ENCODE measurements at places on chromosomes 3 and 15.
A peak's percentile ranks its signal among the peaks of the same experiment; 100 is the strongest.

- no peak for DNase-seq
These were observed 448.8 kb downstream of the GRM7 start for GRCh38 chr3:7309641-7310102.

DNA sequence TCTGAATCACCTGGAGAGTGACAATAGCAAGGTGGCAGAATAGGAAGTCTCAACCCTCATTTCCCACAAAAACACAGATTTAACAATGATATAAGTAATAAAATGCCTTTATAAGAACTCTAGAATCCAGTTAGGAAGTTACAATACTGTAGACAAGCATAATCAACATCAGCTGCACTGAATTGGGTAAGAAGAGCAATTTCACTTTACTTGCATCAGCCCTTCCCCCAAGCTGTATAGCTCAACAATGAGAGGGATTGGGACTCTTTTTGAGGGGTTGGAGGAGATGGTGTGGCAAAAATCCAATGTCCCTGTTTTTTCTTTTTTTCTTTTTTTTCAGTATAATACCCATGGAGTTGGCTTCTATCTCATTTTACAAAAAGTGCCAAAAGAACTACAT lies 63.1 kb downstream of the SERP1 start:
- DNase-seq, result no peak

- peak; percentile 12 for DNase-seq
These were observed 767.7 kb upstream of the CFAP20DC start for GRCh38 chr3:59817511-59817910.

DNA sequence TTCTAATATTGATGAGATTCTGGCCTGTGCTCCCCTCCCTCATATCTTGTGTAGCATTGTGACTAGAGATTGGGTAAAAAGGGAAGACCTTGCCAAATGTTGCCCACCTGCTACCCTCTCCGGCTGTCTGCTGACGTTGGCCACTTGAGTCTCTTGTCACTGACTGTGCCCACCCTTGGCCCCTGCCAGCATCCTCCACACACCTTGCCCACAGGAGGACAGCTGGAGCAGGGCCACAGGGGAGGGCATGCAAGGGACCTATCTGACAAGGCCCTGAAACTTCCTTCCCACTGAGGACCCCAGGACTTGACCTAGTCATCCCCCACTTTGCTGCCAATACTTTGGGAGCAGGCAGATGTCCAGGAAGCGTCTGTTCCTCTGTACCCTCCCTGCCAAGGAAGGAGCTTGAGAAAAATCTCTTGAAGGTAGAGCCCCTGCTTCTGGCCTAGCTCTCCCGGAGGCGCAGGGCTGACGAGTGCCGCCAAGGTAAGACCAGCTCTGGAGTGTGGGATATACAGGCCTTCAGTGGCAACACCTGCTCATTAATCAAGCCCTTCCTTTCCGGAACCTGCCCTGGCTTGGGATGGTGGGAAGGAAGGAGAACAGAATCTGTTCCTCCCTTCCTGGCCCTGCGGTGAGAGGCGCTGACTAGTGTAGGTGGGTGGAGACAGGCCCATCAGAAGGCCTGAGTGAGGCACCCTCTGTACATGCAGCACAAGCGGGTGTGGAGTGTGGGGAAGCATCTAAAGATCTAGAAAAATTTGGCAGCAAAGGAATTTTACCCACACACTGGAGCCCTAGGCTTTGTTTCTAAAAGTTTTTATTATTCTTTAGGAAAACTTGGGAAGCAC lies 4.9 kb upstream of the PAK6 start:
- no peak for DNase-seq

DNA sequence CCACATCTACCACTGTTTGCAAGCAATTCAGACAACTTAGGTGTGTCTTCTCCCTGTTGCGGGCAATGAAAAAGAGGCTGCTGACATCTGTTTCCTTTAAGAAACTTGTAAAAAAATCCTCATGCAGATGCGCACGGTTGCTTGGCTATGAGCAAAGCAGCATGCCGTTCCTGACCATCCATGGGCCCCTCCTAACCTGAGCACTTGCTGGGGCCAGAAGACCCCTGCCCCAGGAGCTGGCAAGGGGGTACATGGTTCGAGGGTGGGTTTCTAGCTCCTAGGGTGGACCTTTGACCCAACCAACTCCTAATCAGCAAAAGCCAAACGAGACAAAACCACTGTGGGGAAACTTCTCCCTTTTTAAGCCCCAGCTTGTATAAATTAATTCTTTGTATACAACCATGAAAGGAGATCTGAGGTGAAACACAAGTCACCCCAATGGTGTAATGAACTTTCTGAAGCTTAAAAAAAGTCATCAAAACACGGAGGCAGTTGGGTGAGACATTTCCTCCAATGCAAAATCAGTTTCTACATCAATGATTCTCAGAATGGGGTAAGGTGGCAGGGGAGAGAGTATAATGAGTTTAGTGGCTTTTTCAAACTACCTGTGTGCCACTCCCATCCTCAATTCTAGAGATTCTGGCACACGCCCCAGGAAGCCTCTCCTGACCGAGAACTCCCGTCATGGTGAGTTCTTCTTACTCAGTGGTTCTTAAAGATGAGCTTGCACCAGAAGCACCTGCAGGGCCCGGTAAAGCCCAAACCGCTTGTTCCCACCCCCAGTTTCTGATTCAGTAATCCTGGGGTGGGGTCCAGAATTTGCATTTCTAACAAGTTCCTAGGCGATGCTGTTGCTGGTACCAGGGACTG lies 44.1 kb downstream of the CPN2 start:
- no peak for DNase-seq

DNA sequence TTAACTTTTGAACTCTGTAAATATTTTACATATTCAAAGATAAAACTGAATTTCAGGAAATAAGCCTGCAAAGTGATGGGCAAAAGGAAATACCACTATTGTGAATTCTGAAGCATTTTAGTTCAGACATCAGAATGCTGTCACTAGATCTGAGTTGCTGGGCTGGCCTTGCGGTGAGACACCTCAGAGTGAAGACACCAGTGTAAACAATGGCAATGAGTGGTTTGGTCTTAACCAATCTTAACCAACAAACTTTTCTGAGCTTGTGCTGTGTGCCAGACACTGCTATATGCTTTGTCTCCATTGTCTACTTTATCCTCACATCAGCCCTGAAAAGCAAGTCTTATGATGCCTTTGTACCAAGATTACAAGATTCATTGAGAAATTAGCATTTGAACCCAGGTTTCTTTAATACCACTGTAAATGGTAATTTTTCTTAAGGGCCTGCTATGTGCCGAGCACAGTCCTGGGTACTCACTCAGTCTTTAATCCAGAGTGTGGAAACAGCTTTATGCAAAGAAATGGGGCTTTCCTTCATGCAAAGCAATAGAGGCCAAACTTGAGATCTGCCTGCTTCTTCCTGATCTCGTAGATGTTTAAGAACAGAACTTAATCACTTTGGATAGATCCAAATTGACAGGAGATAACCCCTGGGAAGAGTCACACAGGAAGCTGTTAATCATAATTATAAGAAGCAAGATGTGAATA lies 55.0 kb downstream of the TMEM39A start:
- DNase-seq, result no peak

DNA sequence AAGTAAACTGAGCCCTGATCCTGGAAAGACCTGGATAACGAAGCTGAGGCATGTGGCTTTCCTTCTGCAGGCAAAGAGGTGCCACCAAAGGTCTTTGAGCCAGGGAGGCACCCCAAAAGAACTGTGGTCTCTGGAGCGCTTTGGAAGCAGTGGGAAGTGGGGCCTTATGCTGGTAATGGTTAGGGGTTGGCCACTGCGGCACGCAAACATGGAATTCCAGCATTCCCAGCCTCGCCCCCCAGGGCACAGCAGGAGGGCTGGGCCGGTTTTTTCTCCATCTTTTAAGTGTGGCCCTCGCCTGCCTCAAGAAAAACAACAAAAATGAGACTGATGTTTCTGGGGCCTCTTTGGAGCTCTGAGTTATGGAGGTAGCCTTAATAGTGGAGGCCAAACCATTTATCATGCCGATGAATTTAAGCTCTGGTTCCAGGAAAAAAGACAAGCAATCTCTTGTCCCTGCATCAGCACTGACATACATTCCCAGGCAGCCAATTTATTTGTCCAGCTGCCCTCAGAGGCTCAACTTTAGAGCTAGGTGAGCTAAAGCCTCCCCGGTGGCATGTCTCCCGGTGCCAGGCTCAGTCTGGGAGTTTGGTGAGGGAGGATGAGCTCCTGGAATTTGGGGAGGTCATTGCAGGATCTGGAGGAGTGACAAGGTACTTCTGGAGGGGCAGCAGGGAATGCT lies 109.0 kb downstream of the TLE3 start:
- DNase-seq, result no peak

GRCh38 chr3:117282566-117282965 lies 573.0 kb downstream of the TUSC7 start:
- DNase-seq, result no peak

DNA sequence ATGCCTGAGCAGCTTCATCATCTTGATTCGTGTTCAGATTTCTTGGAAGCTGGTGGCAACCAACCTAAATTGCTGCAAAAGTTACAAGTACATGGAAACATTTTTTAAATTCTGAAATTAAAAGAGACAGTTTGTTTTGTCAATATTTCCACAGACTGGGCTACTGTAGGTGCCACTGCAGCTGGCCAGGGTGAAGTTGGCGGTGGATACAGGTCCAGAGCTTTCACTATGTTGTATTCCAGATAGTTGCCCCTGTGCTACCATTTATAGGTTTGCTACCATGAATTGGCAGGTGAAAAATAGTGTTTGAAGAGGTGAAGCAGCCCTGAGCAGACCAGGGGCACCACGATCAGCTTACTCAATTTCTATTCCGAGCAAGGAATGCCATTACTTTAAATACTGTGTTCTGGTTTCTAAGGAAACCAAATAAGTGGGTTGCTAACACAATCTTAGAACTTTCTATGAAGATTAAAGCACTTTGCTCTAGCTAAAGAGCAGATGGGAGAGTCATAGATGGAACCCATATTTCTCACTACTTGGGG lies 21.2 kb upstream of the SHC4 start:
- DNase-seq, result peak; percentile 51

DNA sequence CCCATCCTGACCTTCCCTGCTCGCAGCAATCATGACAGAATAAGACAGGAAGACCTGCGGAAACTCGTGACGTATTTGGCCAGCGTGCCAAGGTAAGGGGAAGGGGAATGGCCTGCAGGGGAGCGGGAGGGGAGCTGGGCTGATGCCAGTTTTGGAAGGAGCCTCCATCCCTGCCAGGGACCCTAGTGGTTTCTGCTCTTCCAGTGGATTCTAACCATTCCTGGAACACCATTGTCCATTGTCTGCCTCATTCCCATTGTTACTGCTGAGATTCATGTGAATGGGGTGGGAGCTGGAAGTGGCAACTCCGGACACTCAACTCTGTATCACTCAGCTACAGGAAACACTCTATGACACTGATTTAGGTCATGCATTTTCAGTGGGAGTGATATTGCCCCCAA lies 242.9 kb upstream of the ROPN1 start:
- no peak for DNase-seq

DNA sequence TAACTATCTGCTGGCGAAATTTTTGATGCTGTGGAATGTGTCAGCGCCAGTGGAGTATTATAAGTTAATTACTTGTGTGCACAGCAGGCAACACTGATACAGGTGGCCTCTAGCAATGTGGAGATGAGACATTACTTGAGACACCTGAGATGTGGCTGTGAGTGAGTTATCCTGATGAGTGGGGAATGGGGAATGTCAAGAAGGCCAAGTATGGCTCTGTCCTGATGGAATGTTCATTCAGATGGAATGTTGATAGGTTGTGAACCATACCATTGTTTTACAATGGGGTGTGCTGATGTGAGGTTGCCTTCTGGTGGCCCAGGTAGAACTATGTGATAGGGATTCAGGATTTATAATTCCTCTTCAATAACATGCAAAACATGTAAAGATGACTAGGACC lies 404.8 kb downstream of the PTPRG start:
- no peak for DNase-seq

Data from AG08395 (cell line).